Activated CD8-positive, alpha-beta memory T cell treated with anti-CD3 and anti-CD28 coated beads for 48 hours (primary cell): ENCODE measurements at places on chromosomes 1 and 21.
A peak's percentile ranks its signal among the peaks of the same experiment; 100 is the strongest.

GRCh38 chr1:170620164-170620563 lies 43.8 kb upstream of the PRRX1 start:
- DNase-seq, result no peak

GRCh38 chr1:21657456-21658190 lies 11.5 kb downstream of the RAP1GAP start:
- DNase-seq, result no peak

- no peak for DNase-seq
Measured at GRCh38 chr1:119874186-119874585, 22.1 kb downstream of the ADAM30 start.

DNA sequence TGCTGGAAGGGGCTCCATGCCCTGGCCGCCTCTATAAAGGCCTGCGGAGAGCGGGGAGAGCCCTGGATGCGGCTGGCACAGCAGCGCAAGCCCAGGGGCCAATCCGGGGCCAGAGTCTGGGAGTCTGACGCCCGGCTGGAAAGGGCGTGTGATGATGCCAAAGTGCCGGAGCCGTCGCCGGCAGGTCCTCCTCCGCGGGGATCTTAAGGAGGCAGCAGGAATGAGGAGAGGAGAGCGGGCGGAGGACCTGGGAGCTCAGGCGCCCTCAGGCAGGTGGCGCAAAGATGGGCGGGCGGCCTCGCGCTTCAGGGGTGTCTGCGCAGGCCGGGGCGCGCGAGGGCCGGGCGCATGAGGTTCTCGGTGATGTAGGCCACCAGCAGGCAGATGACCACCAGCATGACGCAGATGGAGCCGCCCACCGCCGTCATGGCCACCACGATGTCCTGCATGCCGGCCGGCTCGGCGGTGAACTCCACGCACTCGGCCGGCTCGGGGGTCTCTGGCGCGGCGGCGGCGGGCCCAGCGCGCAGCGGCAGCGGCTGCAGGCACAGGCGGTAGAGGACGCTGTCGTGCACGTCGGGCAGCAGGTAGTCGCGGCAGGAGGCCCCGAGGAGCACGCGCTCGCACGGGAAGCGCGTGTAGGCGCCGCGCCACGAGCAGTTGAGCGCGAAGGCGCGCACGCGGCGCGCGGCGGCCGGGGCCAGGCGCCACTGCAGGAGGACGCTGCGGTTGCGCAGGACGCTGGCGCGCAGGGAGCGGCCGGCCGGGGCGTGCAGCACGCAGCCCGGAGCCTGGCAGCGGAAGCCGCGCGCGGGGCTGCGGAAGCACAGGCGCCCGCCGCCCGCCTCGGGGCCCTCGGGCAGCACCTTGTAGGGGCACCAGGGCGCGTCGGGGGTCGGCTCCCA lies 653 bp downstream of the FNDC10 start:
- no peak for DNase-seq

DNA sequence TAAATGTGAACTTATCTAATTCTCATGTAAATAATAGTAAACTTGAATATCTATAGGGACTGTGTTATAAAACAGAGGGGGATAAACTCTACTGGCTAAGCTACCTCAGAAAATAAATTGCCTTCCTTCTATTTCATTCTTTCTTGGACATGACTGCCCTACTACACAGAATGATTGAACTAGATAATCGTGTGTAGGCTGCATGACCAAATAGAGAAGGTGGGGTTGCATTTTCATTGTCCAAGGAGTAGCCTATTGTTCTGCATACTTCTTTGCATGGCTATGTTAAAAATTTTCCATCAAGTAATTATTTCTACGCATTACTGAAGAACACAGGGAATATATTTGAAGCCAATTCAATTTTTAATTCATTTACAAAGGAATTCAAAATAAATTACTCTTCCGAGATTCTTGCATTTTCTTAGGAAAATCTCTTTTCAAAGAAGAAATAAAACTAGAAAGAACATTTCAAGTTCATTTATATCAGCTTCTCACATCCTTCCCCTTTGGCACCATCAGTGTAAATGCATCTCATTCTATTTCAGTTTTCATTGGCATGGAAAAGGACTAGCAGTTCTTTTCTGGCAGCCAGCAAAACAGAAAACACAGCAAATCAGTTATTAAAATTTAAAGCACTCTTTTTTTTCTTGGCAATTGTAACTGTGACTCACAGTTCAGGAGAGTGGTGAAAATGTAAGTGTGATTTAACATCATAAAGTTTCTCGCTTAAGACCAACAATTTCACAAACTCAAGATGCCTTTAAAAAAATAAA lies 714.7 kb downstream of the NCAM2 start:
- no peak for DNase-seq

- peak; percentile 64 for DNase-seq
Measured at GRCh38 chr1:161440312-161440894, 64.9 kb upstream of the FCGR2A start.

GRCh38 chr1:67555461-67556296 lies 125.5 kb upstream of the SERBP1 start:
- DNase-seq, result no peak

GRCh38 chr1:234932511-234933430 lies 195.9 kb downstream of the TOMM20 start:
- no peak for DNase-seq

- DNase-seq, result no peak
Measured at GRCh38 chr1:118335331-118335732, 150.3 kb upstream of the SPAG17 start.

GRCh38 chr1:147292631-147293251 lies 50.3 kb downstream of the CHD1L start:
- no peak for DNase-seq

DNA sequence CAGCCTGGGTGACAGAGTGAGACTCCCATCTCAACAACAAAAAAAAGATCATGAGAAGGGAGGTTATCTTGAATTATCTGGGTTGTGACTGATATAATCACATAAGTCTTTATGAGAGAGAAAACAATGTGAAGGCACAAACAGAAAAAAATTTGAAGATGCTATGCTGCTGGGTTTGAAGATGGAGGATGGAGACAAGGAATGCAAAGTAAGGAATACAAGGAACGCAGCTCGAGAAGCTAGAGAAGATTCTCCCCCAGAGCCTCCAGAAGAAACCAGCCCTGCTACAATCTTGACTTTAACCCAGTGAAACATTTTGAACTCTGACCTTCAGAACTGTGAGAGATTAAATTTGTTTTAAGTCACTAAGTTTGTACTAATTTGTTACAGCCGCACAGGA lies 15.1 kb downstream of the EVI5 start:
- DNase-seq, result no peak

DNA sequence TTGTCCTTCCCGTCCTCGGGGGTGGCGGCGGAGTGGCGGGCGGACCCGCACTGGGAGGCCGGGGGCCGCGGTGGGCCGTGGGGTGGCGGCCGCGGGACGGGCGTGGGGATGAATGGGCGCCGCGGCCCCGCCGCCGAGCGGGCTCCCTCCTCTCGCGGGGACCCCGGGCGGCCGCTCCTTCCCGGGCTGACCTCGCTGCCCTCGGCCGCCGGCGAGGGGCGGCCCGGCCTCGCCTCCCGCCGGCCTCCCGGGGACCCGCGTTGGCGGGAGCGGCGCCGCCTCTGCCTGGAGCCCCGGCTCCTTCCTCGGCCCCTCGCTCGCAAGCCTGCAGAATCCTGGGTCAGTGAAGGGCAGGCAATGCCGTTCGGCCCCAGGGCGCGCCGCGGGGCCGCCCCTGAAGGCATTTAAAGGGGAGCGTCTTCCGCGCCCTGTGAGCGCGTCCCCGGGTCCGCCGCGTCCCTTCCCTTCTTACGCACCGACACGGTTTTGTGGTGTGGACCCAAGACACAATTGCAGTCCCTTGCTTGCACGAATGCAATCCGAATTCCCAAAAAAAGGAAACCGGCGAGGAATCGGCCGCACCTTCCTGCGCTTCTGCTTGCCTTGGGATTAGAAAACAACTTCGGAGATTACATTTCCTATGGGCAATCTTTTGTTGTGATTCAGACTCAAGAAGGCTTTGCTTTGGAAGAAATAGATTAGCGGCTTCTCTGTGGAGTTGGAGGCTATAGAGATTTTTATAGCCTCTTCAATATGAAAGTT lies 776 bp downstream of the ITSN1 start:
- DNase-seq, result peak; percentile 1

- DNase-seq, result no peak
Measured at GRCh38 chr1:227947676-227948492, at the start of gene WNT9A. Gene WNT9A (minus strand): TSS chr1:227947932. CDS start chr1:227947887, 45 bp downstream.

DNA sequence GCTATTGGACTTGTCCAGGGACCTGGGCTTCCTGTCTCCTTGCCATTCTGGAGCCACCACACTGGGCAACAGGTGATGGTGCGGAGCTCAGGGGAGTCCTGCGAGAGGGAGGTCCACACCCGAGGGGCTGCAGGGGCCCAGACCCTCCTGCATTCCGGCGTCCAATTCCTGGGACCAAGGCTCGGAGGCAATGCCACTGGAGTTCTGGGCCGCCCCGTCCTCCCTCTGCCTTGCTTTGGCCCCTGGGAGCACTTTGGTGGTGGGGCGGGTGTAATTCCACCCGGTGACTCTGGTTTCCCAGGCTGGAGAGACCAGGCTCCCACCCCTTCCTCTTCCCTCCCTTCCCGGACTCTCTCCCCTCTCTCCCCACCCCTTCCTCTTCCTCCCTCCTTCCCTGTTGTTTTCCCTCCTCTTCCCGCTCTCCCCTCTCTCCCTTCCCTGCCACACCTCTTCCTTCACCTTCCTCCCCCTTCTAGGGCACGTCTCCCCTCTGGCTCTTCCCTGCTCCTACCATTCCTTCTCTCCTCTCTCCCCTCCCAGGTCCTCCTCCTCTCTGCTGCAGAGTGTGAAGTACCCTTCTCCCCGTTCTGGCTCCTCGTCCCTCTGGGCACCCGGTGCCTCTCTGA lies 2.0 kb downstream of the PRKCZ start:
- no peak for DNase-seq

DNA sequence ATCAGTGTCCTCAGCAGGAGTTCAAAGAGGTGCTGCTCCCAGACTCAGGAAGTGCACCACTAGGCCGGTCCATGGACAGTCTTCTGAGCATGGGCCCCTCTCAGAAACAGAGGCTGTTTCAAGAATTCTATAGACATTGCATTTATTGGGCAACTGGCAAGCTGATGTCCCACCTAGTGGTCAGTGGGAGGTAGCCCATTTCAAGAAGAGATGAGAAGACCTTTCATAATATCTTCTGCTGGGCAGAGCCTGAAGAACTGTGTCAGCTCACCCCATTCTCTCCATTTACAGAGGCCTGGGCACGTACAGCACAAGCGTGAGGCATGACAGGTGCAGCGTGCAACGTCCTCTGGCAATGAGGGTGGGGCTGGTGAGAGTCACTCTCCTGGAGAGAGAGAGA lies 216.0 kb downstream of the DYRK1A start:
- DNase-seq, result no peak

DNA sequence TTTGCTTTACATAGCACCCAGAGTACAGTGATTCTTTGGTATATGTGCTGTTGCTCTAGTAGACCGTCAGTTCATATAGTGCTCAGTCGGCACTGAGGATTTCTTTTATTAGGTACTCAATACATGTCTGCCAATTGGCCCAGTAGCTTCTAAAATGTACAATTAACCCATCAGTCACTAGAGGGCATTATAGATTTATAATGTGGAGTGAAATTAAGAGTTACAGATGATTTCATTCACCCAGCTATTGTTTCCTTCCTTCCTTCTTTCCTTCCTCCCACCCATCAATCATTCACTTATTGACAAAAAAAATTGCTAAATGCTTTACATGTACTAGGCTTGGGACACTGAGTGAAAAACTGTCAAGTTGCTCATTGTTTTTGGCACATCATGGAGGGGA lies 263.6 kb upstream of the USP24 start:
- DNase-seq, result no peak

GRCh38 chr1:183898001-183898396 lies 93.1 kb downstream of the RGL1 start:
- no peak for DNase-seq

DNA sequence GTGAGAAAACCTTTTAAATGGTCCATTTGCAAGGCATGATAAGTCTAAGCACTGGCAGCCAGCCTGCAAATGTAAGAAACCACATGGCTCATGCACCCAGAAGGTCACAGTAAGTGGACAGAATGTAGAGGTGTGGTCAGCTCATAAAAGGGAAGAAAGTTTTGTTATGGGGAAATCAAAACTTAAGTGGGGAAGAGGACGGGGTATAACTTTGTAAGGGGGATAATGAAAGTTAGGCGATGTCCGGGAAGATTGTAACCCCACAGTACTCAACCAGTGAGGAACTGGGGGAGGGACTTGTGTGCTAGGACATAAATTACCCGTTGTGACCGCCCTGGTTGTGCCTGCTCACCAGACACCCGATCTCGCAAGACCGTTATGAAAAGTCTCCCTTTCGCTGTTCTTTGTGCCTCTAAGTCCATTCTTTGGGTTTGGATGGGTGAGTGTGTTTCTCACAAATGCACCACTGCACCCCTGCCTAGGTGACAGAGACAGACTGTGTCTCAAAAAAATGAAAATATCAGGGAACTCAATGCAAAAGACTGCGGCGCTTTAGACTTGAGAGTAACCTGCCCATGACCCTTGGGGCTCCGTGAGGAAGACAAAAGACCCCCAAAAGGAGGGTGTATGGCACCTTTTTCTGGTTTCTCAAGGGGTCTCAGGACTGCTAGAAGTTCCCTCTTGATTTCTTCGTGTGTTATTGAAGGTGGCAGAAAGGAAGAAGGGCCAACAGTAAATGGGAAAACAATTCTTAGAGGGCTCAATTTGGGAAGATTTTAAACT lies 28.6 kb upstream of the ZNF496 start:
- no peak for DNase-seq
